ENCODE measurements at places on chromosomes 12 and 14.
A peak's percentile ranks its signal among the peaks of the same experiment; 100 is the strongest.

DNA sequence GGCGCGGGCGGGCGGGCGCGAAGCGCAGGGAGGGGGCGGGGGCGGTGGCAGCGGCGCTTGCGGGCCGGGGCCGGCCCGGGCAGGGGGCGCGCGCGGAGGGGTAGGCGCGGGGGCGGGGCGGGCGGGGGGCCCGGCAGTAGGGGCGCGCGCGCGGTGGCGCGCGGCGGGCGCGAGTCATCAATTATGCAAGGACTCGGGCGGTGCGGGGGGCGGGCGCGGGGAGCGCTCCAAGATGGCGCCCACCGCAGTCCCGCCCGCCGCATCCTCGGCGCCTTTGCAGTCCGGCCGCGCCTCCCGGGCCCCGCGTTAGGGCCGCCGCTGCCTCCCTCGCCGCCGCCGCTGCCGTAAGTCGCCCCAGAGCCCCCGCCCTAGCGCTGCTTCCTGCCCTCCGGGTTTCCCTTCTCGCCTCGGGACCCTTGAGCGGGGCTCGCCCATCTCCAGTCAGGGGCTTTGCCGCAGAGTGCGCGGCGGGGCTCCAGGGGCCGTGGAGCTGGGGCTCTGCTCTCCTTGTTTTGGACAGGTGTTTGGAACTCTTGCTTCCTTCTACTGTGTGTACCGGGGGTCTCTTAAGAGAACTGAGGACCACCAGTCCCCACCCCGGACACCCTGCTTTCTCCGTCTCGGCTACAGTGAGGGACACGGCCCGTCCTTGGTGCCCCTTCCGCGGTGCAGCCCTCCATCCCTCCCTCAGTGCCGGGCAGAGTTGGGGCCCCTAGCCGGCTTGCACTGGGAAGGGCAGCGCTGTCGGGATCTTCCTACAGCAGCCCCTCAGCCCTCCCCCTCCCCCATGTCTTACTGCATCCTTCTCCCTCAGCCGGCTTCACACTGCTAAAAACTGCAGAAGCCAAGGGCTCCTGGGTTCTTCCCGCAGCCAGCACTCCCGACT lies at the start of gene SCN8A:
SCN8A (plus strand) TSS at position 218 of the 886 bp plus-strand sequence. CDS start 71,585 bp downstream, outside the sequence.
- no peak for DNase-seq
- no peaks in the 10 kb centered on the region for H3K4me1 ChIP-seq
- H3K4me3 ChIP-seq: peak within 1 kb of the TSS; percentile 44
- no peak within 1 kb of the TSS for H3K27ac ChIP-seq

GRCh38 chr12:2364631-2365051 lies 311.9 kb downstream of the CACNA1C start:
- peak overlapping the region; percentile 20 for H3K27ac ChIP-seq
- no peaks in the 10 kb centered on the region for H3K27me3 ChIP-seq
- DNase-seq: peak; percentile 20
- H3K36me3 ChIP-seq: no peaks in the 10 kb centered on the region
- no peaks in the 10 kb centered on the region for H3K4me1 ChIP-seq

DNA sequence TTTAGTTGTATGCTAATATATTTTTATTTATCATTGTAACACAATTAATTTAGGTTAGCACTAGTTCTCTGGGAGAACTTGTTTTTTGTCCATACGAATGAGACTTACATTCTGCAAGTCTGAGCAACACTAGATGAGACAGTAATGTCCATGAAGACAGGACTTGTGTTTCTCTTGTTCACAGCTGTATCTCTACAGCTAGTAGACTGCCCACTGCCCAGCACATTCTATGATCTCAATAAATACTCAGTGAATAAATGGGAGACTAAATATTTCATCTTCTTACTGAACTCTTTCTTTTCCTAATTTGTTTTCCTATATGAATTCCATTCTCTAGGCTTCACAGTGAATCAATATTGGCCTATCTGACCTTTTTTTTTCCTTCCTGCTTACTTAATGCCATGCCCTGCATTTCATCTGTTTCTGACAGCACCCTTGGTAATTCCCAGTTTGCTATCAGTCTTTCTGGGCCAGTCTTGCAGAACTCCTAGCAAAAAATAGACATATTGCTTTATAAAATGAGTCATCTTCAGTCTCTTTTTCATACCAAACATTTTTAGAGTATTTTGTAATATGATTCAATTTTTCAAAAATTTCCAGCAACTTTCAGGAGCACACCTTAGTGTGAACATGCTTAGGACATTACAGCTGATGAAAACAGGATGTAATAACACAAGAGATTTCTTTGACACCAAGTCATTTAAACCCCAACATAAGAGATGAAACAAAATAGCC lies 185.5 kb upstream of the ATP2B1 start:
- H3K27ac ChIP-seq: no peak overlapping the region
- no peaks in the 10 kb centered on the region for H3K27me3 ChIP-seq
- H3K4me3 ChIP-seq: no peak overlapping the region
- H3K4me1 ChIP-seq: no peaks in the 10 kb centered on the region
- no peak for DNase-seq

DNA sequence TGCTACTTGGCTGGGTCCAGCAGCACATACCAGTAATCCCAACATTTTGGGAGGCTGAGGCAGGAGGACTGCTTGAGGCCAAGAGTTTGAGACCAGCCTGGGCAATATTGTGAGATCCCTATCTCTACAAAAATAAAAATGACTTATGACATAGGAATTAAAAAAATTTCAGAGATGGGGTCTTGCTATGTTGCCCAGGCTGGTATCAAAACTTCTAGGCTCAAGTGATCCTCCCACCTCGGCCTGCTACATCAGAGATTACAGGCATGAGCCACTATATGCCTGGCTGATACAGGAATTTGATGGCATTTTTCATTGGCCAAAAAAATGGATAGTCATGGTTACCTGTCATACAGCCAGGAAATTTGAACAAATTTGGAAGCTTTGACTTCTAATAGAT lies 54.6 kb downstream of the ZC3H14 start:
- no peak overlapping the region for H3K4me3 ChIP-seq
- no peaks in the 10 kb centered on the region for H3K4me1 ChIP-seq

GRCh38 chr12:32273063-32273522 lies 126.3 kb upstream of the FGD4 start:
- H3K36me3 ChIP-seq: no peaks in the 10 kb centered on the region
- H3K4me1 ChIP-seq: no peaks in the 10 kb centered on the region
- H3K27me3 ChIP-seq: no peaks in the 10 kb centered on the region
- no peak overlapping the region for H3K4me3 ChIP-seq
- no peak overlapping the region for H3K27ac ChIP-seq
- no peak for DNase-seq

DNA sequence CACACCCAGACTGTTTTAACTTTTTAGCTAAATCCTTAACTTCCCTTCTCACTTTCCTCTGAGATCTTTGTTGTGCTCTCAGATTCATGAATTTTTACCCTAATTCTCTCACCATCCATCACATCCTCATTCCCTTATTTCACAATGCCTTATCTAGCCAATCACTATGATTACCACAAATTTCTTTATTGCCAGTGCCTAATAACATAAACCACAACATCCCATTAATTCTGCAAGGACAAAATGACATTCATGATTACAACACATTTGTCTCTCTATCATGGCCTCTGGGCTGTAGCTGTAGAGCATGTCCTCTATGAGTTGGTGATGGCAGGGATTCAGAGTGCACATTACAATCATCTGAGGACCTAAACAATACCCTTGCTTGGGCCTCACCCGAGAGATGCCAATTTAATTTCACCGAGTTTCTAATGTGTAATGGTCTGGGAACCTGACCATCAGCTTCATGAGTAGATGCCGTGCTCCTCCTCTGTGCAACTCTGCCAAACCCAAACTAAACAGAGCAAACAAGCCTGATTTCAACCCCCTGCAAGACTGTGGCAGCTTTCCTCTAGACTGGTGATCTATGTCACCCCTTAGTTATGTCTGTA lies 99.3 kb downstream of the SPTSSA start:
- peak overlapping the region; percentile 79 for H3K27ac ChIP-seq
- no peaks in the 10 kb centered on the region for H3K36me3 ChIP-seq
- H3K27me3 ChIP-seq: no peaks in the 10 kb centered on the region
- no peak for DNase-seq

DNA sequence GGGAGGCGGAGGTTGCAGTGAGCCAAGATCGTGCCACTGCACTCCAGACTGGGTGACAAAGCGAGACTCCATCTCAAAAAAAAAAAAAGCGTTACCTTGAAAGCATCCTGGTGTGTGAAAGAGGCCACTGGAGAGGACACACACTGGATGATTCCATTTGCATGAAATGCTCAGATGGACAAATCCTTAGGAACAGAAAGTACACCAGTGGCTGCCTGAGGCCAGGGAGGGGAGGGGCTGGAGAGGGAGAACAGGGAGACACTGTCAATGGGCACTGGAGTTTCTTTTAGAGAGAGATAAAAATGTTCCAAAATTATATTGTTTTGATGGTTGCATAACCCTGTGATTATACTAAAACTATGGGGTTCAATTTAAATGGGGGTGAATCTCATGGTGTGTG lies 19.7 kb downstream of the TESC start:
- H3K27ac ChIP-seq: no peak overlapping the region
- H3K4me3 ChIP-seq: no peak overlapping the region
- no peaks in the 10 kb centered on the region for H3K4me1 ChIP-seq

DNA sequence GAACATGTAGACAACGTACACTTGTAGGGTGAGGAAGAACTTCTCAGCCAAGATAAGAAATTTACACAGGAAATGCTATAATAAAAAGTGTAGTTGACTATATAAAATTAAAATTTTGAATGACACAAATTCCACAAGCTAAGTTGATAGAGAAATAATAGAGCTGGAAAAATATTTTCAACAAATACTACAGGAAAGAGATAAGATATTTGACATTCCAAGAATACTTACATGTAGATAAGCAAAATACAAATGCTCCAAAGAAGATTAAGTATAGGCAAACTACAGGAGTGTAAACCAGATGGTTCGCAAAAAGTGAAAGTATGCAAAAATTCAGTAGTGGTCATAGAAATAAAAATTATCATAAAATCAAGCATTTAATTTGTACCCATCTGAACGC lies 49.2 kb upstream of the ANP32D start:
- H3K4me1 ChIP-seq: no peaks in the 10 kb centered on the region
- no peaks in the 10 kb centered on the region for H3K27me3 ChIP-seq
- H3K36me3 ChIP-seq: no peaks in the 10 kb centered on the region
- no peak overlapping the region for H3K27ac ChIP-seq
